Stimulated activated naive CD4-positive, alpha-beta T cell treated with Interleukin-2 at 50 U/mL for 16 hours (primary cell): ENCODE measurements at places on chromosomes 6 and 20.

- DNase-seq: no peak
Observed at GRCh38 chr6:2653369-2654032, 97.2 kb downstream of the MYLK4 start.

GRCh38 chr6:47934023-47934422 lies 152.2 kb downstream of the OPN5 start:
- no peak for DNase-seq

DNA sequence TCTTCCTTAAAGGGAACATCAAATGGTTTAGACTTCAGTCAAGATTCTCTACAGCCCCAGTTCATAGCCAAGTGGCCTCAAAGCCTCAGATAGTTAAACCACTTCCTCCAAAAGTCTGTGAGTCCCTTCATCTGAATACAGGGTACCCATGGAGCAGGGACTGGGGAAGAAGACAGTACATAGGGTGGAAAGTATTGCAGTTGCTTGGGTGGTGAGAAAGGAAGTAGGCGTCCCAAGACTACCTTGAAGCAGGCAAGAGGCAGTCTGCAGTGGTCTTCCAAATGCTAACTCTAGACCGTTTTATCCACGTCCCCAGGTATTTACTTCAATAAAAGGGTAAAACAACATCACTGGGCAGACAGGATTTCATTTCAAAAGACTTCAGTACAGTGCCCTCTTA lies 2.0 kb downstream of the FYN start:
- DNase-seq: peak; percentile 16

GRCh38 chr6:3432416-3432815 lies 24.4 kb downstream of the SLC22A23 start:
- no peak for DNase-seq

- no peak for DNase-seq
Observed at GRCh38 chr6:153511896-153512496, 380.9 kb upstream of the RGS17 start.

GRCh38 chr20:25081730-25082497 lies at the start of gene VSX1:
Gene VSX1 (minus strand): TSS chr20:25082141. CDS start chr20:25082096, 45 bp downstream.
- no peak for DNase-seq

DNA sequence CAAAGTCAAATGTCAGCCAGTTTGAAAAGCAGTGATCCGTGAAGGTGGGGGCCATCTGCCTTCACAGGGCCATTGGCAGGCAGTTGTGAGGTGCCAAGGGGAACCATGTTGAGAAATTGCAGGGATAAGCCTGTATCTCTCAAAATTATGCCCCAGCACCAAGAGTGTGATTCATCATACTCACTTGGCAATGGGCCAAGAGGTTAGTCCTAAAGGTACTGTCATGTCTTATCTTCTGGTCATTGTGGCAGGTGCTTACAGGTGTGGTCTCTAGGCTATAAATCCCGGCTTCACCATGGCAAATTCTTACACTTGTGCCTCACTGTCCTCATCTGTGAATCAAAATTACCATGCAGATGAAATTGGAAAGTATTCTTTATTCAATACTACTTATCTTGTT lies 150.7 kb upstream of the LAMP5 start:
- DNase-seq: no peak

- no peak for DNase-seq
Observed at GRCh38 chr20:10521068-10521831, 86.1 kb downstream of the SLX4IP start.

- no peak for DNase-seq
Observed at GRCh38 chr6:166580076-166581050, 6.1 kb downstream of the RAMACL start.

DNA sequence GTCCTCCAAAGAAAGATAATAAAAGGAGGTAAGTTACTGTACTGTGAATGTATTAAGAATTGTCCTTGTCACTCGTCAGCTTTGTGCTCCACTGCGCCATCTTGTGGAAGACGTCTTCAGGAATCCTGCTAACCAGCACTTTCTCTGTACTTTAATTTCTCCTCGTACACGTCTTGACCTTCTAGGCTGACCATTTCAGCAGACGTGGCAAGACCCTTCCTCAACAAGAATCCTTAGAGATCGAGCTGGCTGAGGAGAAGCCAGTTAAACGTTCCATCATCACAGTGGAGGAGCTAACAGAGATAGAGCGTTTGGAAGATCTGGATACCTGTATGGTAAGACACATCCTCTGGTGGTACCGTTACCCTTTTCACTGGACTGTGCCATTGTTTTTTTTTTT lies 95.5 kb upstream of the SCGN start:
- DNase-seq: peak; percentile 72

DNA sequence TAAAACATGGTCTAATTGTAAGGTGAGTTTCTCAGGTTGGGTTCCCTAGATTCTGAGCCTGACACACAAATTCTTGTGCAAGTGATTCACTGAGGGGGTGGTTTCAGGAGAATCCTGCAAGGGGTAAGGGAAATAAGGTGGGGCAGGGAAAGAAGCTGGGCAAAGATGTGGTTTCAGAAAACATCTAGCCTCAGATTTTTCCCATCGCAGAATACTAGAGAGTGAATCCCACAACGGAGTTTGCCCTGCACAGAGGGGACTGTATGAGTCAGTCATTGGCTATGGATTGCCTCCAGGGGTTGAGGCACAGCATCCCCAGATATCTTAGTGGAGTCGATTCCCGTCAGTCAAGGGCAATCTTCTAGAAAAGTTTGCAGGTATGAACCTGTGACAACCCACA lies 65.2 kb downstream of the PRL start:
- no peak for DNase-seq

DNA sequence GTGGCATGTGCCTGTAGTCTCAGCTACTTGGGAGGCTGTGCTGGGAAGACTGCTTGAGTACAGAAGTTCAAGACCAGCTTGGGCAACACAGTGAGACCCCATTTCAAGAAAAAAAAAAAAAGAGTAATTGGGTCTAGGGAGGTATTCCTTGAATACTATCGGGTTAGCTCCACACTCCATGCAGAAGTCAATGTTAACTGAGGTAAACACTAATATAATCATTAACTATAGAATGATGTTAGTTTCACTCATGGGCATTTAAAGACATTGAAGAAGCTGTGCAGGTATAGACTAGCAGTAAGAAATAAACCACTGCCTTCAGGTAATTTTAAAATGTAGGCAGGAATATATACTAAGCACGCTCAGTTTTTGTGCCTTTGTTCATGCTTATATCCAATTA lies 32.6 kb downstream of the MDN1 start:
- no peak for DNase-seq

DNA sequence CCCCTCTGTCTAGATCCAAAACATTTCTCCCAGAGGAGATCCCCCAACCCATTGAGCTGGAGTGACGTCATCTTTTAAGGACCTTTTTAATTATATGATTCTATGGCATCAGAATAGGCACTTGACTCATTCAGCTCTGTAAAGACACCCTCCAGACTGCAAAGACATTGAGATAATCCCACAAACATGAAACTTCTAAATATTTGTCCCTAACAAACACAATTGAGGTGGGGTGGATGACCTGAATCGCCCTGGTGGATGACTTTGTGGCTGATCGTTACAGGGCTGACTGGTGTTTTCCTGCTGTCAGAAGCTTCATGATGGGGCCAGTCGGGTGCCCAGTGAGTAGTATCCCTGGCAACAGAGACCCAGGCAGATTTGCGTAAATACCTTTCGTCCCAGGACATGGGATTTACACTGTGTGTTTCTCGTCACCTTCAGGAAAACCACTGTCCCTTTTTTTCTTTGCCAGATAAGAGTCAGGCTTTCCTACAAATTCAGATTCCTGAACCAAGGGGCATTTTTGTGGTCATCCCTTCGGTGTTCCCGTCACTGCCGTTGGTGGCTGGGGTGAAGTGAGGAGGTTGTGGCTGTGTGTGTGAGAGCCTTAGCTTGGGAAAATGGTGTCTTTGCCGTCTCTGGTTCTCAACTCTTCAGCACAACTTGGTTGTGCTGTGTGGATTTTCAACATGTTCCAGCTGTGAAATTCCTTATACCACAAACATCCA lies 5.3 kb upstream of the PCK1 start:
- no peak for DNase-seq

- no peak for DNase-seq
Observed at GRCh38 chr6:148944608-148945007, 197.8 kb downstream of the UST start.

- DNase-seq: no peak
Observed at GRCh38 chr6:113903666-113904330, 46.7 kb downstream of the MARCKS start.

GRCh38 chr6:138036111-138036510 lies 71.1 kb downstream of the PERP start:
- DNase-seq: no peak

DNA sequence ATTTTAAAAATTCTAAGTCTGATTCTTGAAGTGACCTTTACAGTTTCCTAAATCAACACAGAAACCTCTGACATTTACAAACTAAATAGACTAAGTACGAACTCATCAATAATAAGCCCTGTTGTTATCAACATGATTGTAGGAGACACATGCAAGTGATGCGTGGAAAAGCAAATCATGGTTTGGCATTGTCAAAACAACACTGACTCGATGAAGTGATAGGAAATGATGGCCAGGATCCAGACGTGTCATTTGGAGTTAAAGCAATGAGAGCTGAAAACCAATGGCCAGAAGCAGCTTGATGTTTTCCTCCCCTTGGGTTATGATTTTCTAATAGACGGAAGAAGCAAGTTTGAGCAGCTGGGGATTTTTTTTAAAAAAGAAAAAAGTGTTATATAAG lies 117.4 kb upstream of the FAM184A start:
- no peak for DNase-seq

DNA sequence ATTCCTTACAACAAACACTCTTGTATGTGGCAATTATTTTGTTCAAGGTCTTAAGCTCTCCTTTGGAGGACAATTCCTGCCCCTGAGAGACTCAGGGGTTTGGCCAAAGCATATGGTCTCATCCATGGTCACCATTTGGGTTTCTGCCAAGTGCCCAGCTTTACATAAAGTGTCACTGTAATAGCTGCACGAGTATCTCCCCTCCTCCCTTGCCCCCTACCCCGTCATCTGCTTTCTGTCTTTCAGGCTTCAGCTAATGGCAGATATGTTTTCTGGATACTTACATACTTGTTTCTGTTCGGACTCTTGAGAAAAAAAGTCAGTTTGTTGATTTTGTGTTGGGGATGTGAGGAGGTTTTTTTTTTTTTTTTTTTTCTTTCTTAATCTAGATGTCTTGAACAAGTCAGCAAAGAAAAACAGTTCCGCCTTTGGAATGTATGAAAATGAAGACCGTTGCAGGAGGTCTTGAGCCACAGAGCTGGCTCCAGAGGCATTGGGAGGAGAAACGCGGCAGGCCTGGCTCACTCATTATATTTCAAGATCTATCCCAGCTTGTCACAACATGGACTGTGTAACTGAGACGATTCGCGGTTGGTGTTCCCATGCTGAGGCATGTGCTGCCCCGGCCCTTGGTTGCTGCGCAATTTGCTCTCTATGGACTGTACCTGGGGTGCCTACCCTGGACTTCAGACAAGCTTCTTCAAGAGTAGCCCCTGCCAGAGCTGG lies 32.6 kb upstream of the STX16 start:
- DNase-seq: no peak

DNA sequence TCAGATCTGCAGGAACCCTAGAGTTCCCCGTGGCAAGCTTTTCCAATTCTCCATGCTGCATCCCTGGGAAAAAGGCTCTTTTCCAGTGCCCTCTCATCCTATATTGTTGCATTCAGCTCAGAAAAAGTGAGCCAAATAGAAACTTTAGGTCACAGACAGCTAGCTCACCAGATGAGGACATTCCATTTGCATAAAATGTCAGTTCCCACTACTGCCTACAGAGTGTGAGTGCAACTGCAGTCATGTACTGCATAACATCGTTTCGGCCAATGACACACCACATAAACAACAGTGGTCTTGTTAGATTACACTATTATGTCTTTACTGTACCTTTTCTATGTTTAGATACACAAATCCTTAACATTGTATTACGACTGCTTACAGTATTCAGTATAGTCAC lies 8.6 kb downstream of the HS3ST5 start:
- DNase-seq: no peak

- DNase-seq: no peak
Observed at GRCh38 chr6:73290435-73290834, 27.4 kb upstream of the KHDC1 start.

- no peak for DNase-seq
Observed at GRCh38 chr20:54681869-54682268, 206.5 kb downstream of the DOK5 start.

GRCh38 chr6:33820243-33820642 lies 16.4 kb upstream of the MLN start:
- DNase-seq: no peak

DNA sequence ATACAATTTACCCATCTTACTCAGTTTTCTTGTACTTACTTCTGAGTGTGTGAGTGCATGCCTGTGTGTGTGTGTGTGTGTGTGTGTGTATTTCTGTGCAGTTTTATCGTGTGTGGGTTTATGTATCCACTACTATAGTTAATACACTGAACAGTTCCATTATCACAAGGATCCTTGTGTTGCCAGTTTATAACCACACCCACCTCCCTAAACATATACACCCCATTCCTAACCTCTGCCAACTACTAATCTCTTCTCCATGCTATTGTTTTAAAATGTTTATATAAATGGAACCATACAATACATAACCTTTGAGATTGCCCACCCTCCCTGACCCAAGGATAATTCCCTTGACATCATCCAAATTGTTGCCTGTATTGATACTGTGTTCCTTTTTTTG lies 18.7 kb downstream of the POFUT1 start:
- DNase-seq: no peak

DNA sequence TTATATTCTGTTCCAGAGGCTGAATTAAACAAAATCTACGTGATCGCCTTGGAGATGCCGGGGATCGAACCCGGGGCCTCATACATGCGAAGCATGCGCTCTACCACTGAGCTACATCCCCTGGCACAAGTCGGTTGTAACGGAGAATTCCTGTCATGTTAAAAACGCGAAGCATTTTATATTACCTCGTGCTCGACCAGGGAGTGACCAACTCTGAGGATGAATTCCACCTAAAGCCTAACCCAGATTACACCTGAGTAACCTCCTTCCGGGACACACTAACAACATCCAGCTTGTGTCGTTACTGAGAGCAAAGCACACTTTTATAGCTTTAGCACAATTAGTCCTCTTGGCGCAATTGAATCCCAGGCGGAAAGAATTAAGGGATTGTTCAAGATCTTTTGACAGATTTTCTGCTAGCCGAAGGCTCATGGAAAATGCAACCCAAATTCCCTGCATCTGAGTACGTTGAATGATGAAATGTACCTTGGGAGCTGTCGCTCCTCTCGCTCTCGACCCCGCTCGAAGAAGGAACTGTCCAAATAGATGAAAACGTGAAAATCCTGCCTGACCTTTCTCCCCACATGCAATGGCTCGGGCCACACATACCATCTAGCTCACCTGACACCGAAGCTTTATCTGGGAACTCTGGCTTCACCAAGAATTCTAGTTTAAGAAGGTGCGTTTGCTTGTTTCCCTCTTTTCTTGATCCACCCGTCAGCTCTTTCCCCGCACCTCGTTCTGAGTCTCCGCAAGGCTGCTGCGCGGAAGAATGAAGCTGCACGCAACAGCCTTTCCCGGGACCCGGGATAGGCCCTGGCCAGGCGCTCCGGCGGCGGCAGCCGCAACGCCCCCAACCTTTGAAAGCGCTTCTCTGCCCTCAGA lies 148.3 kb downstream of the GPX5 start:
- DNase-seq: peak; percentile 8
